ENCODE measurements at places on chromosomes 11 and 22. TPM values are rescaled to one million over a fixed set of nuclear protein-coding genes. Genes with fewer than 3 reads are reported as not detected.

- no peak for DNase-seq
Measured at GRCh38 chr11:72668629-72669347, 5.4 kb downstream of the PDE2A start.

- no peak for DNase-seq
Measured at GRCh38 chr11:117087446-117087845, 10.8 kb downstream of the SIK3 start.

HEPACAM gene
- total RNA-seq, result not detected

GRCh38 chr22:35894937-35895708 lies 133.5 kb downstream of the RBFOX2 start:
- no peak for DNase-seq

DNA sequence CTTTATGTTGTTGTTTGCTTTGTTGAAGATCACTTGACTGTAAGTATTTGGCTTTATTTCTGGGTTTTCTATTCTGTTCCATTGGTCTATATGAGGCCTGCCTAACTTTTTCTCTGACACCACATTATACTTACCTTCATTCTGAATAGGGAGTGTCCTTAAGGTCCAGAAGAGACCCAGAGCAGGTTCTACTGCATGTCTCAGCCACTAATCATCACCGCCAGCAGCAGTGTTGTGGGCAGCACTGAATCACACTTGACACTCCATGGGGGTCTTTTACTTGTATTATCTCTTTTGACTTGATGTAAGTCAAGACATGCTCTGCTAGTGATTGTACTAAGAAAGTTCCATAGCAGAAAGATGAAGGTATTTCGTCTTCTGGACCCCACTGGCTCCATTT lies 274.9 kb downstream of the TENM4 start:
- DNase-seq, result no peak

GRCh38 chr22:16824716-16825687 lies at the start of gene XKR3:
Gene XKR3, minus strand, starts transcription at chr22:16825411. Its CDS starts 17,338 bp downstream, at chr22:16808073.
- no peak for DNase-seq

PDGFD gene
- 1.3 TPM for total RNA-seq
